ENCODE measurements at places on chromosomes 1 and 21. TPM values are rescaled to one million over a fixed set of nuclear protein-coding genes. Genes with fewer than 3 reads are reported as not detected.

The PMF1 gene
- 65.6 TPM for total RNA-seq

The OPRD1 gene
- total RNA-seq: not detected

The FCRLA gene
- total RNA-seq: 1.7 TPM

The PHLDA3 gene
- 25.6 TPM for total RNA-seq

The GUCA2A gene
- total RNA-seq: not detected

The SPAG17 gene
- total RNA-seq: 10.4 TPM

The CENPF gene
- 3.3 TPM for total RNA-seq

The HUNK gene
- total RNA-seq: 17.2 TPM

The GJA4 gene
- total RNA-seq: 15.6 TPM

The OR14K1 gene
- not detected for total RNA-seq

The NBPF4 gene
- total RNA-seq: not detected

The BOLA1 gene
- total RNA-seq: 14.3 TPM

The LYSMD1 gene
- total RNA-seq: 7.9 TPM

The SHE gene
- 18.1 TPM for total RNA-seq

Data from kidney (tissue), 22 donors.